ENCODE measurements at places on chromosomes 6 and 20. TPM values are rescaled to one million over a fixed set of nuclear protein-coding genes. Genes with fewer than 3 reads are reported as not detected.

GRCh38 chr20:22771706-22772105 lies 187.3 kb upstream of the FOXA2 start:
- no peaks in the 10 kb centered on the region for H3K27me3 ChIP-seq
- H3K36me3 ChIP-seq = no peaks in the 10 kb centered on the region
- no peak for DNase-seq
- no peaks in the 10 kb centered on the region for H3K4me1 ChIP-seq
- no peak overlapping the region for H3K4me3 ChIP-seq
- no peak overlapping the region for H3K27ac ChIP-seq

DNA sequence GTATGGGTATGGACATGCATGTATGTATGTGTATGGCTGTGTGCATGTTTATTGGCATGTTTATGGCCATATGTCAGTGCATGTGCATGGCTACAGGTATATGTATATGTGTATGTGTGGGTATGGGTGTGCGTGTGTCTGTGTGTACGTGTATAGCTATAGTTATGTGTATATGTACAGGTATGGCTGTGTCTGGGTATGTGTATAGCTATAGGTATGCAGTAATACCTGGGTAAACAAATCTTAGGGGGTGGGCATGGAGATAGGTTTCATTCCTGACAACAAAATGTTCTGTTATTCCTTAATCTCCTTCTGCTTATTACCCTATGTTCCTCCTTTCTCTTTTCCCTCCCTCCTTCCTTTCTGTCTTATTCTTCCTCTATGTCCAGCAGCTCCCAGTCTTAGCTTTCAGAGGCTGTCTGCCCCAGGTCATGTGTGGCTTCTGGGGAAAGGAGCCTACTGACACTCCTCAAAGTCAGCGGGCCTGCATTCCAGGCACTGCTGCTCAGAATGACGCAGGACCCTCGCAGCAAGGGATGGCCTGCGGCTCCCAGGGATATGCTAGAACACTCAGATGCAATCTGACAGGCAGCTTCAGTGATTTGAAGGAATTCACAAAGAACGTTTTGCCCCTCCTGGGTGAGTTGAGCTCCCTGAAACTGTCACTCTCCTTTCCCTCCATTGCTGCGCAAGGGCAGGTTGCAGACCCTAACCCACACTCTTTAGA lies 139.3 kb upstream of the PHACTR1 start:
- no peaks in the 10 kb centered on the region for H3K36me3 ChIP-seq
- H3K4me1 ChIP-seq = peaks cover 9% of the 10 kb centered on the region
- no peak overlapping the region for H3K4me3 ChIP-seq

DNA sequence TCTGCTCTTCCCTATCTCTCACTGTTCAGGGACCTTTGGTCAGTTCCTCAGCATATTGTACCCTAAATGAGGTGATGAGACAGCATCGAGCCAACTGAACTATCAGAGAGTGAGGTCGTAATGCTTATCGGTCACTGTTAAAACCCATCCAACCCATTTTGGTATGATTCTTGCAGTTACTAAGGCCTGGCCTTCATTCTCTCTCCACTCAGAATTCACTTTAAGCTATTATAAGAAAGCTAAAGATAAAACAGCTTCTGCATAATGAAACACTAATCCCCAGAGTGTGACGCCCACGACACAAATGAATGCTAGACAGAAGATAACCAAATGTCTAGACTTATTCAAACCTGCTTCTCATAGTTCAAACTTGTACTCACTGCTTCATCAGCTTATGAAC lies 175.8 kb downstream of the GMPR start:
- no peak for DNase-seq
- peaks cover 7% of the 10 kb centered on the region for H3K4me1 ChIP-seq
- H3K27me3 ChIP-seq = no peaks in the 10 kb centered on the region
- H3K36me3 ChIP-seq = no peaks in the 10 kb centered on the region

GRCh38 chr6:41467627-41468404 lies 78.4 kb upstream of the FOXP4 start:
- H3K4me3 ChIP-seq = no peak overlapping the region
- peaks cover 16% of the 10 kb centered on the region for H3K4me1 ChIP-seq
- H3K27ac ChIP-seq = no peak overlapping the region
- no peak for DNase-seq

DNA sequence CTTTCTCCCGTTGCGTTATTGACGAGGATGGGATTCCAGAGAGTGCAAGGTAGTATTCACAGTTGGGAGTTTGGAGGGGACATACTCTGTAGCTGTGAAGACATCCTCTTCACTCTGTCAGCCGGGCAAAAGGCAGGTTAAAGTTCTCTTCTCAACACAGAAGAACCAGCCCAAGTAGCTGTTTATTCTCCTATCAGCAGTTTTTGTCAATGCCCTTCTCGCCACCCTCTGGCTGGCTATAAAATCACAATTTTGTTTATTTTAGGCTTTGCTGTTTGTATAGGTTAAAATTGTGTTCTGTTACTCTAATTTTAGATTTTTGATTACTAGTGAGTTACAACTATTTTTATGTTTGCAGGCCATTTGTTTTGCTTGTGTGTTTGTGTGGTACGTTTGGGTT lies 37.9 kb upstream of the MAS1 start:
- no peak overlapping the region for H3K4me3 ChIP-seq
- H3K4me1 ChIP-seq = peaks cover 14% of the 10 kb centered on the region
- no peak overlapping the region for H3K27ac ChIP-seq
- H3K36me3 ChIP-seq = no peaks in the 10 kb centered on the region

GRCh38 chr6:74458536-74458935 lies 747.3 kb downstream of the COL12A1 start:
- H3K4me3 ChIP-seq = no peak overlapping the region
- no peak overlapping the region for H3K27ac ChIP-seq
- no peak for DNase-seq
- no peaks in the 10 kb centered on the region for H3K36me3 ChIP-seq
- no peaks in the 10 kb centered on the region for H3K4me1 ChIP-seq

The CRISP2 gene
- not detected for total RNA-seq

DNA sequence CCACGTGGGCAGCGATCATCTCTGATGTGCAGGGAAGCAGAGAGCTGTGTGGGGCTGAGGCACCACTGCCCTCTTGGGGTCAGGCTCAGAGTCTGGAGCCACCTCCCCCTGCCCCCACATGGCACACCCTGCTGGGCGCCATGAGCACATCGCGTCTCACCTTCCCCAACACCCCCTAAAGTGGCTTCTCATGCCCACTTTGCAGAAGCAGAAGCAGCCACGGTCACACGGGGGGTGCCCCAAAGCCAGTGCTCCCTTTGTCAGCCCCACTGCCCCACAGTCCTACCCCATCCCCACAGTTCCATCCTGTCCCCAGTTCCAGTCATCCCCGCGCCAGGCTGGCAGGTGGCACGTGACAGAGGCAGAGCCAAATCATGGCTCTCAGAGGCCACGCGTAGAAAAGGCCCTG lies 19.5 kb downstream of the SDCBP2 start:
- DNase-seq = no peak
- peaks cover 11% of the 10 kb centered on the region for H3K4me1 ChIP-seq
- no peak overlapping the region for H3K4me3 ChIP-seq
- H3K36me3 ChIP-seq = no peaks in the 10 kb centered on the region
- H3K27me3 ChIP-seq = no peaks in the 10 kb centered on the region

GRCh38 chr20:47622118-47622665 lies 120.5 kb downstream of the NCOA3 start:
- H3K4me3 ChIP-seq = no peak overlapping the region
- peaks cover 28% of the 10 kb centered on the region for H3K4me1 ChIP-seq
- DNase-seq = no peak

DNA sequence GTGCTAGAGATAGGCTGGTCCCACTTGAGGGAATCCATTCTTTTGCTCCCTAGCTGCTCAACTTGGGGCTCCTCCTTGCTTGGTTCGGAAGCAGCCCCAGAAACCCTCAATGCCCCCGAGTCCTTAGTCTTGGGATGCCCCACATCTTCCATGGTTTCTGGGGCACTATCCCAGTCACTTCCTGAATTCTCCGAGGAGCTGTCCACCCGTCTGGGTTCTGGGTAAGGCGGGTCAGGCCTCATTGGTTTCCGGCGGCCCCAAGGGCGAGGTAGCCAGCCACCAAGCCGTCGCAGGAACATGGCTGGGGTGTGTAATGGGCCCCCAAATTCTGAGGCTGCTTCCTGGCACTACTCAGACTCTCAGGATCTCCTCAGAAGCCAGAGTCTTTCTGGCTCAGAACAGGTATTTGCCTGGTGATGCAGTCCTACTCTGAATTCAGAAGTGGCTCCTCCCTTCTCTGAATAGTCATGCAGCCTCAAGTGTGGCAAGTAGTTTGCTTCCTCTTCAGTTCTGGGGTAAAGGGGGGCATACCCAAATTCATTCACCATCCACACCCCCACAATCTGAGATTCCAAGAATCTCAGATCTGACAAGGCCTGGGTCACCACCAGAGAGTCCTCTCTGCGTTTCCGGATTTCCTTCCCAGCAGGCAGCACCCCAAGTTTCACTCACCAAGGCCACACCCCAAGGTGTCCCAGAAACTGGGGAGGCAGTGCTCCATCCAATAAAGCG lies 763 bp downstream of the C6orf47 start:
- DNase-seq = no peak
- H3K4me1 ChIP-seq = peaks cover 65% of the 10 kb centered on the region
- peaks cover 48% of the 10 kb centered on the region for H3K36me3 ChIP-seq
- peak overlapping the region; percentile 96 for H3K27ac ChIP-seq
- no peaks in the 10 kb centered on the region for H3K27me3 ChIP-seq

- peak; percentile 93 for DNase-seq
- H3K4me1 ChIP-seq = peaks cover 57% of the 10 kb centered on the region
- H3K27ac ChIP-seq = peak overlapping the region; percentile 99
- H3K36me3 ChIP-seq = no peaks in the 10 kb centered on the region
Observed at GRCh38 chr6:16759646-16760515, 1.4 kb downstream of the ATXN1 start.

The TFAP2D gene
- total RNA-seq = not detected

DNA sequence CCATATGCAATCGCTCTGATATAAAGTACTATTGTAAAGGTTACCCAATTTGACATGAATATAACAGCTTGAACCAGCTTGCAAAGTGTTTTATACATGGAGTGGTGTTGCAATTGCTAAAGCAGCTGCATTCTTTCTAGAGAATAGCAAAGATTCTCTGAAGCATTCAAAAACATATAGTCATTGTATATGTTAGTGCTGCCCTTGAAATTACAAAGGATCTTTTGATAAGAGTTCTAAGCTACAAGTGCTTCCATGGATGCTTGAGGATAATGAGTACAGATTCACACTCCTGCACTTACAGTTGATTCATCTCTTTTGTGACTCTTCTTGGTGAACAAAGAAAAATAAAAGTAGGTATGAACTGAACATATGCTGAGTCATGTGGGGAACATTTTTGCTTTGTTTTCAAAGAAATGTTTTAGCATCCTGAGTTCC lies 175.7 kb downstream of the ALDH8A1 start:
- no peaks in the 10 kb centered on the region for H3K36me3 ChIP-seq
- H3K4me3 ChIP-seq = no peak overlapping the region
- no peaks in the 10 kb centered on the region for H3K27me3 ChIP-seq
- H3K4me1 ChIP-seq = no peaks in the 10 kb centered on the region
- no peak overlapping the region for H3K27ac ChIP-seq

The TBXT gene
- total RNA-seq = not detected

GRCh38 chr6:42624601-42625000 lies 60.8 kb downstream of the UBR2 start:
- no peaks in the 10 kb centered on the region for H3K36me3 ChIP-seq
- H3K4me1 ChIP-seq = peaks cover 12% of the 10 kb centered on the region
- no peak overlapping the region for H3K4me3 ChIP-seq
- no peaks in the 10 kb centered on the region for H3K27me3 ChIP-seq
- no peak overlapping the region for H3K27ac ChIP-seq
